ENCODE measurements at places on chromosomes 12 and 14.

DNA sequence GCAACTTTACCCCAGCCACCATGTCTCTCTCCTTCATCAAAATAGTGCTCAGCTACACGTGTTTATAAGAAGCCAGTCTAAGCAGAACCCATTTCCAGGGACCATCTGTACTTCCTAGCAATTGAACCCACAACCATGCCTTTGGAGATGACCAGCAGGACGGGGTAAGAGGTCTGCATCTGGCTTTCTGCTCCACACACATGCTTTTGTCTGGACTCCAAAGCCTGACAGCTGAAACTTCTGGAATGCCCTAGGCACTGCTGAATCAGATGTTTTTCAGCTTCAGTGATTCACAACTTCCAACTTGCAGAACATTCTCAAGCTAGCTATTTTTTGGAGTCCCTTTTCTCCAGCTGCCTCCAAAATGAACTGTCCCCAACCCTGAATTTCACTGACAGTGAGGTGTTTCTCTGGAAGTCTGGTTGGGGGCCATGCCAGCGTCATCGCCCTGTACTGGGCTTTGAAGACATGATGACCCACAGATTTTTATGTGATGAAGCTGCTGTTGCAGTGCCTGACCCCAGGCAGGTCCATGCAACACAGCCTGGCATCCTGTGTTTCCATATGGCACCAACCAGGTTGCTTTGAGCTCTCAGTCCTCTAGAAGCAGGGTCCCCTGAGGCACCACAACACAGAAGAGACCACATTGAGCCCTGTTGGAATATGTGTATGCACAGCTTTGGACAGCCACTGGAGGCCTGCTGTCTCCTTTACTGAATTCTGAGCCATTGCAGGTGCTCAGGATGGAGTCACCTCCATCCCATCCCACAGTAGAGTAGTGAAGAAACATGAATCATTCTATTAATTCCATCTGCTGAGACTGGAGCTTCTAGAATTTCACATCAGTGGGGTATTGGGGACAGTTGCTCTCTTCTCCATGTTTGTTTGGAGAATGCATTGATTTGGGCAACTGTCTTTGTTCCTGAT, 80.2 kb downstream of the NUAK1 start:
- no peak for DNase-seq

DNA sequence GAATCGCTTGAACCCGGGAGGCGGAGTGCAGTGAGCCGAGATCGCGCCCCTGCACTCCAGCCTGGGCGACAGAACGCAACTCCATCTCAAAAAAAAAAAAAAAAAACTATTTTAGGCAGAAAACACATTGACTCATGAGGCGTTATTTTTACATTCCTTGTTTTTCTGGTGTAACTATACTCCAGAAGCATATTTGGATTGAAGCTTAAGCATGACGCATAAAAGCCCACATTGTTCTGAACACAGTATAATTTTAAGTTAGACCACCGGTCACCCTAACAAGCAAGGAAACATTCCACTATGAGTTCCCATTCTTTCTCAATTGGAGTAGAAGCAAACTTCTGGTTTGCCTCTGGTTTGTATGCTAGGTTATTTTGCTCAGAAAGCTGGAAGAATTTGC, 173.0 kb downstream of the MYRFL start:
- no peak for DNase-seq

DNA sequence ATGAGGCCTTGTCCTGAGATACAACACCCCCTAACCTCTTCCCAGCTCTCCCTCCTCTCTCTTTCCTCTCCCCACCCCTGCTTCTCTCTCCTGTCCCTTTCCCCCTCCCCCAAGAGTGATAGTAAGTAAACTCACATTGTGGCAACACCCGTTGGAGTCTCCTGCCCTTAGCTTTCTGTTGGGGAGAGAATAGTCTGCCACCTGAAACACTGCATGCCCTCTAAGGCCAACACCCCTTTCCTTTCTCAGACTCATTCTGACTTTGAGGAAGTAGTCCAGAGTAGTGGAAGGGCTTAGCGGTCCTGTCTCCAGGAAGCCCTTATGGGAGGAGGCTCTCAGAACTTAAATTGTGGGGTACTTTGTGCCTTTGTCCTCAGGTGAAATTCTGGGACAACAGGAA, 95.2 kb downstream of the PRKCH start:
- no peak for DNase-seq

- DNase-seq = no peak
Measured at GRCh38 chr12:8948701-8949341, 624 bp downstream of the M6PR start.

DNA sequence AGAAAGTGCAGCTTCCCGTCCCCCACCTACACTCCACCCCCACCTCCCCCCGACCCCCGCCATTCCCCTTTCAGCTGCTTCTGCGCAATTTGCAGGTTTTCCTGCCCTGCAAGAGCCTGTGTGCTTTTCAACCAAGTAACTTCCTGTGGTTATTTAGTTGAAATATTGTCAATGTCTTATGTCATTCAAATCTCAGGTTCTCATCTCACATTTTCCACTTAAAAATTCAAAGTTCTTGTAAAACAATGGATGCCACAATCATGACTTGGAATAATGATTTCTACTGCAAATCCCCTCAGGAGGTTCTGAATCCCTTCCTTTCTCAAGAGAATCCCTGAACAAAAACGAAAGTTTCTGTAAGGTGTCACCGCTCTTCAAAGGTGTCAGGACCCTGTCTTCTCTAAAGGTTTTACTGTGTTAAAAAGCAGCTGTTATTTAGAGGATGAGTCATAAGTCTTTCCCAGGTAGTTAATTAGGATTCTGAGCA, 31.6 kb downstream of the WBP11 start:
- no peak for DNase-seq

GRCh38 chr14:77498120-77498979, at the start of gene ISM2:
Gene ISM2, minus strand, starts transcription at chr14:77498816. Its CDS starts 23 bp downstream, at chr14:77498793.
- no peak for DNase-seq

Data from stimulated activated CD4-positive, alpha-beta T cell treated with anti-CD3 and anti-CD28 coated beads, TNF-alpha, amount 100 ng/mL, for 1 hour (primary cell).